ENCODE measurements at places on chromosomes 13 and 19.

- no peak for DNase-seq
- H3K36me3 ChIP-seq = no peaks in the 10 kb centered on the region
These were observed 138.6 kb upstream of the UFM1 start for GRCh38 chr13:38210928-38211596.

DNA sequence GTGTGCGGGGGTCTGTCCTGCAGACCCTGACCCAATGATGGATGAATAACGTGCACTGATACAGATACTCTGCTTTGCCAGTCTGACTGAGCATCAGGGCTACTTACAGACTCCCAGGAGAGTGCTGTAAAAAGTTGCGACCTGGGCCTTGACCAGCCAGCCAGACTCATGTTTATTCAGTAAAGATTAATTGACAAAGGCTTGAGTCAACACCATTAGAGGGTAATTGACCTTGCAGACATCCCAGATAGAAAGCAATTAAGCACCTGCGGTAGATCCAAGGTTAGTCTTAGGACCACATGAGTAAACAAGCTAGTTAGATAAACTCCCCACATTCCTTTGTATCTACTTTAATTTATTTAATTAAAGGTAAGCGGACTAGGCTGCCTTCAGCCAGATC lies 10.4 kb downstream of the NUDT19 start:
- peaks cover 6% of the 10 kb centered on the region for H3K36me3 ChIP-seq
- no peaks in the 10 kb centered on the region for H3K27me3 ChIP-seq
- peak overlapping the region; percentile 18 for H3K27ac ChIP-seq
- H3K4me1 ChIP-seq = peaks cover 18% of the 10 kb centered on the region
- no peak for DNase-seq
- no peak overlapping the region for H3K4me3 ChIP-seq

DNA sequence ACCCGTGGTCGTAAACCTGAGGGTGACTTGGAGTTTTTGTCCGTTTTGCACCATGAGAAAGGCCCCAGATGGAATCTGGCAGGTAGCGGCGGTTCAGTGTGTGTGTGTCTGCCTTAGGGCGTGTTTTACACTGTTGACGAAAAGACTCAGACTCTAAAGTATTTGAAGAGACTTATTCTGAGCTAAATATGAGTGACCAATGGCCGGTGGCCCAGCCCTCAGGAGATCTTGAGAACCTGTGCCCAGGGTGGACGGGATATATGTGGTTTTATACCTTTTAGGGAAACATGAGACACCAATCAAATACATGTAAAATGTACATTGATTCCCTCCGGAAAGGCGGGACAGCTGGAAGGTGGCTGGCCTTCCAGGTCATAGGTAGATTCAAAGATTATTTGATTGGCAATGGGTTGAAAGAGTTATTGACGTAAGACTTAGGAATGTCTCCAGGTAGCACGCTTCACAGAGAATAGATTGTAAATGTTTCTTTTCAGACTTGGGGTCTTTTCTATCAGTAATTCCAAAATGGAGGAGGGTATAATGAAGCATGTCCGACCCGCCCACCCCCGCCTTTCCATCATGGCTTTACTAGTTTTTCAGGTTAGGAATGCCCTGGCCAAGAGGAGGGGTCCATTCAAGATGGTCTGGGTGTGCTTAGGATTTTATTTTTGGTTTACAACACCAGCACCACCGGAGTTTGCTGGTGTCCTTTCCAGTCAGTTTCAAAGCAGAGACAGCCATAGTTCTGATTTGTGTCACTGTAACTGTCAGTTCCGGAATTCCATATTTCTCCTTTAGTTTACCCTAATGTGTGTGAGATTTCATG lies 1.0 kb upstream of the ZNF529 start:
- peaks cover 19% of the 10 kb centered on the region for H3K4me1 ChIP-seq
- no peaks in the 10 kb centered on the region for H3K27me3 ChIP-seq
- peak overlapping the region; percentile 85 for H3K27ac ChIP-seq
- no peak for DNase-seq

- peaks cover 26% of the 10 kb centered on the region for H3K36me3 ChIP-seq
- H3K27me3 ChIP-seq = no peaks in the 10 kb centered on the region
- H3K27ac ChIP-seq = peak overlapping the region; percentile 55
- no peak for DNase-seq
- H3K4me3 ChIP-seq = no peak overlapping the region
These were observed 51.9 kb downstream of the DNM2 start for GRCh38 chr19:10769533-10770491.
